AG08395 (cell line): ENCODE measurements at places on chromosomes 3 and 15.

GRCh38 chr3:138348754-138349739, 668 bp downstream of the MRAS start:
- peak; percentile 50 for DNase-seq

GRCh38 chr15:39868396-39868795, 51.7 kb downstream of the GPR176 start:
- no peak for DNase-seq

DNA sequence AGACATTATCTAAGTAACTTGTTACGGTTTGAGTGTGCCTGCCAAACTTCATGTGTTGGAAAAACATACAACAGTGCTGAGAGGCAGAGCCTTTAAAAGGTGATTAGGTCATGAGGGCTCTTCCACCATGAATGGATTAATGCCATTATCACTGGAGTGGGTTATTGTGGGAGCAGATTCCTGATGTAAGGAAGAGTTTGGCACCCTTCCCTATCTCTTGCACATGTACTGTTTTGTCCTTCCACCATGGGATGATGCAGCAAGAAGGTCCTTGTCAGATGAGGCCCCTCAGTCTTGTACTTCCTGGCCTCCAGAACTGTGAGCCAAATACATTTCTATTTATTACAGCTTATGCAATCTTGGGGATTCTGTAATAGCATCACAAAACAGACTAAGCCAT, 413.9 kb downstream of the EPHA3 start:
- DNase-seq: no peak

- no peak for DNase-seq
These were observed 22.9 kb upstream of the THUMPD3 start for GRCh38 chr3:9339761-9340471.

- peak; percentile 28 for DNase-seq
These were observed 951 bp downstream of the FOXL2 start for GRCh38 chr3:138945709-138946662.

- DNase-seq: no peak
These were observed 133.5 kb upstream of the SGO1 start for GRCh38 chr3:20319551-20319950.

- no peak for DNase-seq
These were observed 98.8 kb downstream of the FNDC3B start for GRCh38 chr3:172138193-172138537.

DNA sequence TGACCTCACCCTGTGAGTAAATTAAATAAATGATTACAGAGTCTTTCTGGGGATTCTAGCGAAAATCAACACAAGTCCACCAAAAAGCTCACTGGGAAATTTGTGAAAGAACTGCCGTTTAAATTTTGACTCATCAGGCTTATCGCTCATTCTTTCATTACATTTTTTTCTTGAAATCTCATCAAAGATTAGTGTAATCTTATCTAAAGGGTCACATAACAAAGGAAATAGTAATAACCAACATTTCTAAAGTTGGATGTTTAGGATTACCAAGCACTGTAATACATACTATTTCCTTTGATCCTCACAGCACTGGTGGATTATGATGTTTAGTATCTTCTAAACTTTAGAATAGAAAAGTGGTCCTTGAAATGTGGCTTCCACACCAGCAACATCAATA, 111.1 kb upstream of the CBLB start:
- DNase-seq: no peak

GRCh38 chr3:111080413-111080812, 8.8 kb downstream of the NECTIN3 start:
- peak; percentile 39 for DNase-seq

DNA sequence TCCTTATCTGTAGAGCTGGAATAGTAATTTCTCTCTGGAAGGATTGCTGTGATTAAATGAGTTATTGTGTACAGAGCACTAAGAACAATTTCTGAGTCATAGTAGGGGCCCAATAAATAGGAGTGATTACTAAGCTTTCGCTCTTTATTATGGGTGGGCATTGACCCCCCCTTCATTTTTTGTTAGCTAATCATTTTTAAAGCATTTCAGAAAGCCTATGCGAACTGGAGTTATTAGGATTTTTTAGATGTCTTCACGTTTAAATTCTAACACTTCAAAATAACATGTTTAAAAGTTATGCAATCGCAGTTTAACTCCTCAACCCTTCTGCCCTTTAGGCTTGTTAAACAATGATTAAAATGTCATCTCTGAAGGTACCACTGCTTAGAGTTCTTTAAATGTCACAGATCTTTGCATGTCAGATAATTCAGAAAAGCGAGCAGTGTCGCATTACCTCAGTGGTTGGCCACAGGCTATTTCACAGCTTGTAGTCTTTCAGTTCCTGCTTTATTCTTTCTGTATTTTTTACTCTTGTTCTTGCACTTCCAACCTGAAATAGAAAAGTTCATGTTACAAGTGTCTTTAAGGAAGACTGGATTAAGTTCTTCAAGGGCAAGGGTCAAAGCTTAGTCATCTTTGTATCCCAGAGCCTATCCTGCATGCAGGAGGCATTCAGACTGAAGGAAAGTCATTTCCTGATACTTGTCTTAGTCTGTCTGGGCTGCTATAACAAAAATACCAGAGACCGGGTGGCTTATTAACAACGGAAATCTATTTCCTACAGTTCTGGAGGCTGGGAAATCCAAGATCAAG, 102.9 kb downstream of the FNDC3B start:
- peak; percentile 14 for DNase-seq

GRCh38 chr3:73569246-73569760, 55.4 kb downstream of the PDZRN3 start:
- no peak for DNase-seq

DNA sequence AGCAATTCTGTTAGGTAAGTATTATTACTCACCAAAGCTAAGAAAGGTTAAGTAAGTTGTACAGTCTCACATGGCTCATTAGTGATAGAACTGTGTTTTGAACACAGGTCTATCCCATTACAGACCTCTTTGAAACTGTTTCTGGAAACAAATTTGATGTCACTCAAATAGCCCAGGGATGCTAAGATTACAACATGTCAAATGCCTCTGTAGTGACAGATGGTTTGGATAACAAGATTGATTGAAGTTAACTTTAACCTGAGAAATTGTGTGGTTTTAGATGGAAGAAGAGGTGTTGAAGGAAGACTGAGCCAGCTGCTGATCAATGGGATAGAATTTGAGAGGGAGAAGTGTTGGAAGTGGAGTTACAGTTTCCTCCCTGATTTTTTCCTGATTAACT, 72.5 kb downstream of the SYN2 start:
- DNase-seq: no peak

GRCh38 chr15:73596174-73596573, 37.0 kb downstream of the NPTN start:
- DNase-seq: peak; percentile 24

- DNase-seq: peak; percentile 55
These were observed 49.0 kb upstream of the OSBPL11 start for GRCh38 chr3:125644036-125645005.

GRCh38 chr3:32437896-32438295, 46.2 kb downstream of the CMTM7 start:
- DNase-seq: no peak
